Central memory CD4-positive, alpha-beta T cell (primary cell): ENCODE measurements at places on chromosomes 12 and 14.

GRCh38 chr14:103258211-103258610, 75.8 kb upstream of the EIF5 start:
- no peak for DNase-seq

GRCh38 chr12:118870551-118870950, 110.8 kb upstream of the SRRM4 start:
- no peak for DNase-seq

GRCh38 chr14:20612403-20612802, 21.2 kb upstream of the RNASE12 start:
- DNase-seq: no peak

- DNase-seq: no peak
Measured at GRCh38 chr14:103887170-103887501, 39.8 kb upstream of the PPP1R13B start.

- no peak for DNase-seq
Measured at GRCh38 chr14:90692061-90692460, 124.2 kb downstream of the TTC7B start.

GRCh38 chr12:31474751-31475150, 116.2 kb downstream of the DENND5B start:
- DNase-seq: no peak

GRCh38 chr14:92579244-92579936, 65.8 kb downstream of the RIN3 start:
- no peak for DNase-seq

- DNase-seq: no peak
Measured at GRCh38 chr14:72894323-72894622, 372 bp upstream of the DPF3 start.

DNA sequence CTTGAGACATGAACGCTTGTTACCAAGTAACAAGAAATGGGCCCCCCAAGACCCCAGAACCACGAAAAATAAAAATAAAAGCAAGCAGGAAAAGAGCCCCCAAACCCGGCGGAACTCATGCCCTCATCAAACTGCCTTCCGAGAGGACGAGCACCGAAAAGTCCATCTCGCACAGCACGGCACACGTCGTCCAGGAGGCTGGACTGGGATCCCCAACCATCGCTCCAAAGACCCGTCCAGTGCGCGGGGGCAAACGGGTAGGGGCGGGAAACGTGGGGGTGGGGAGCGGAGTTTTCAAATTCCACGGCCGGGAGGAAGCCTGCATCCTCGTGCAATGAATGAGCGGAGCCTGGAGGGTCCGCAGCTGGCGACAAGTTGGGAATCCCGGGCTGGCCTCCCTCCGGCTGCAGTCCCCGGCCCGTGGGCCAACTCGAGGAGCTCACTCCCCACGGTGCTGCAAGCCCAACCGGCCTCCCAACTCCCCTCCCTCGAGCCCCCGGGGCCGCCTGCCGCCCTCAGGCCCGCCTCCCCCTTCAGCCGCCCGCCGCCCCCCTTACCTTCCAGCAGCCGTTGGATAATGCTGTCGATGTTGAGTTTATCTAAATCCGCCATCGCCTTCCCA, 484 bp downstream of the PPP1CC start:
- DNase-seq: no peak

DNA sequence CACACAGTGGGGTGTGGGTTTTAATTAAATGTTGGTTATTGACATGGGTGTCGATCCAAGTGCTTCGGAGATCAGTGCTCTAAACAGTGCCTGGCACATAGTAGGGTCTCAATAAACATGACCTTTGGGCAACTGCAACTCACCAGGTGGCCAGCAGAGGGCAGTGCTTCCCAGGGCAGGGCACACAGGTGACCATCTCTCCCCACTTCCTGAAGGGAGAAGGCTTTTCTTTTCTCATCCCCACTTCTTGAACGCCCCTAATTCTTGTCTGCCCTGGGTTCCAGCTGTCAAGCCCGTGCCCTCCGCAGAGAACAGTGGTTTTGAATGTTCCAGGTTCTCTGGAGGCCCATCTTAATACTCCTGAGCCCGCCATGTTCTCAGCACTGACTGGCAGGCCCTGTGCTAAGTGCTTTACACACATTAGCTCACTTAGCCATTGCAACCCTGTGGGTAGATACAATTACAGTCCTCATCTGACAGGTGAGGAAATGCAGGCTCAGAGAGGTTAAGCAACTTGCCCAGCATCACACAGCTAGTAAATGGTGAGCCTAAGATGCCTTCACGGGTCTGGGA, 16.3 kb downstream of the RAPGEF3 start:
- peak; percentile 59 for DNase-seq

- DNase-seq: no peak
Measured at GRCh38 chr12:119942386-119942785, 46.6 kb upstream of the BICDL1 start.

DNA sequence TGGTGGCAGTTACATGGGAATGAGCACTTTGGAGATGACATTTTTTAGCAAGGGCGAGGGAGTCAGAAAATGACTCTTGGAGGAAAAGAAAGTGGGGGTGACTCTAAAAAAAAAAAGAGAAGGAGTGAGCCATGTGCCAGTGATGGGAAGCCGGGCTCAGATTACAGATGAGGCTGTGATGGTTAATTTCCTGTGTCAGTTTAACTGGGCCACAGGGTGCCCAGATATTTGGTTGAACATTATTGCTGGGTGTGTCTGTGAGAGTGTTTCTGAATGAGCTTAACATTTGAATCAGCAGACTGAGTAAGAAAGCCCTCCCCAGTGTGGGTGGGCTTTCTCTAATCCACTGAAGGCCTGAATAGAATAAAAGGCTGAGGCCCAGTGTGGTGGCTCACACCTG, 26.8 kb upstream of the CCDC60 start:
- no peak for DNase-seq

GRCh38 chr12:99658671-99659349, 11.3 kb downstream of the GARIN6 start:
- DNase-seq: no peak
